ENCODE measurements at places on chromosomes 5 and 9. TPM values are rescaled to one million over a fixed set of nuclear protein-coding genes. Genes with fewer than 3 reads are reported as not detected.

DNA sequence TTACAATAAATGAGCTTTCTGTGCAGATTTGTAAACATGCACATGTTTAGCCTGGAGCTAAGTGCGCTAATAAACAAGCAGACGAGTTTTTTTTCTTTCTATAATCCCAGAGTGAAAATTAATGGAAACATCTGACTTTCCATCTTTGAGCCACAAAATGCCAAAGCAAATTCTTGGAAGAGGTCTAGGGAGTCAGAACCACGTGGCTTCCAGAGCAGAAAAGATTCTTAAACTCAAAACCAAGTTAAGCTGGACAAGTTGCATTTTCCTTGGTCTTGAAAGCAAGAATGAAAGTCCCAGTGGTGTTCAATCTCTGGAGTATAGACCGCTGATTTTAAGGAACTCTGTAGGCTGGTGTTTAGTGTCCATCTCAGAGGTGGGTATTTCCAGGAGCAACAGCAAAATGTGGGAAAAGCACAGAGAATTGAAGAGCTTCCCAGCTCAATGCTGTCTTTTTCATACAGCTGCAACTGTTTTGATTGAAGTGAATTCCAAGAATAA, 71.4 kb downstream of the MYO10 start:
- no peak overlapping the region for H3K4me3 ChIP-seq
- no peaks in the 10 kb centered on the region for H3K27me3 ChIP-seq

DNA sequence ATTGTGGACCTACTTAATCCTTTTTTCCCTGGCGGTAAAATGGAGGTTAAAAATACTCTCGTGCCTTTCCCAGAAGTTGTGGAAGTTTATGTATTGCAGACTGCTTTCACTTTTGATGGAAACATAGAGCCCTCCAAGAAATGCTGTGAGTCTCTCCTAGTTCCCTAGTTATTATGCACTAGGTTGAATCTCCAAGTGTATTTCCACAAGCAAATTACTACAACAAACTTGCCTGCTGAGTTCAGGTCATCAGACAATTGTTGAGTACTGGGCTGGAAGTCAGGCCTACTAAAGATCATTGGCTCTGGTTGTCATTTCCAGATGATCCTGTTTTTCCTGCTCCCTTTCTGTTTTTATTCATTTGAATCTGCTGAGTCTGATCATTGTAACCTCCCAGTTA, 104.1 kb downstream of the CD180 start:
- DNase-seq, result no peak
- no peaks in the 10 kb centered on the region for H3K27me3 ChIP-seq
- H3K4me1 ChIP-seq, result peaks cover 2% of the 10 kb centered on the region

DNA sequence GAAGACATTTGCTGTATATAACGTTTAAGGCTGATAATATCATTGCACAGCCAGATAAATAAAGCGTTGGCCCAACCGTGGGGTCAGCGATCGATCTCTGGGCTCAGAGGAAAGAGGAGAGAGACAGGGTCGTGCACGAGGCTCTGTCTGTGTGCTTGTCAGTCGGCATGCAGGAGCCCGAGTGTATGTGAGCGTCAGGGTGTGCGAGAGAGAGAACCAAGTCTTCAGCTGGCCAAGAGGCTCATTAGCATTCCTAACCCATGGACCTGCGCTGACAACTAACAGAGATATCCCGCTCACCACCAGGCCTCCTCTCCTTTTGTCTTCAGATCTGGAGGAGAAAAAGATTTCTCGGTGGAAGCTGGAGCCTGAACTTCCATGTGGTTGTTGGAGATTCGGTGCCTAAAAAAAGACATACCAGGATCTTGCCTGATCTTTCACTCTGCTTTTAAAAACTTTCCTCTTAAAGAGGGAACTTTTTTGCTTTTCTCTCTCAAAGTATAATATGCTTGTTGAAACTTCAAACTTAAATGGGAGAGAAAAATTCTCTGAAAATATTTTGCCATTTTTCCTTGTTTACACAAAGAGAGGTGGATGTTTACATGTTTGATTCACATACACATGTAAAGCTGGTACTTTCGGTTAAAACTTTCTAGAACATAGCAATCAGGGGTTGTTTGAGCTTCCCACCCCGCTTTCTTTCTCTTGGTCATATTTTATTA, 16.5 kb downstream of the NR2F1 start:
- DNase-seq, result peak; percentile 72
- no peaks in the 10 kb centered on the region for H3K4me1 ChIP-seq
- H3K27ac ChIP-seq, result no peak overlapping the region
- no peaks in the 10 kb centered on the region for H3K36me3 ChIP-seq

DNA sequence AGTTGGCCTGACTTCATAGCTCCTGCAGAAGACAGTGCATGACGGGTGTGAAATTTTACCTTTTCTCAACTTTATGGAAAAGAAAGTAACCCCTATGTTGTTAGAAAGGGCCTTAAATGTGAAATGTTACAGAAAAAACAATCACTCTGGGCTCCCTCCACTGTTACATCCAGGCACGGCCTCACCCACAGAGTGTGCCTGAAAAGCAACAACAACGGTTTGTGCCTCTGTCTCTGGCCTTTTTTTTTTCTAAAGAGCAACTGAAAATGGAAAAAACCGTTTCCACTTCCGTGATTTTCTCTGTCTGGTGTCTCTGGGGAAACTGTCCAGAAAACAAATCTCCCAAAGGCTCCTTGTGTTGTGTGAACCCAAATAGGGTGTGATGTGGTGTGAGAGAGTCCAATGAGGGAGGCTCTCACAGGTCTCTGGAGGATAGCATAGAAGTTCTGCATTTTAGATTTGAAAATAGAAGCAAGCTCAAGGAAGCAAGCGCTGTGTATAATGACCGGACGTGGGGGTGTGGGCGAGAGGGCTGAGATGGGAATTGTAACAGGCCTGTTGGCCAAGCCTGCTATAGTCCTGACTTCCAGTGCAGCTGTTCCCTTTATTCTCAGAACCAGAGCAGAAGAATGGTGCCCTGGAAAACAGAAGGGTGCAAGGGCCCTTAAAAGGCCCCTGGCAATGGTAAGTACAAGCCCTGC, 221.8 kb upstream of the TUT7 start:
- no peak overlapping the region for H3K4me3 ChIP-seq
- no peaks in the 10 kb centered on the region for H3K36me3 ChIP-seq
- H3K4me1 ChIP-seq, result no peaks in the 10 kb centered on the region
- no peaks in the 10 kb centered on the region for H3K27me3 ChIP-seq
- no peak overlapping the region for H3K27ac ChIP-seq

DNA sequence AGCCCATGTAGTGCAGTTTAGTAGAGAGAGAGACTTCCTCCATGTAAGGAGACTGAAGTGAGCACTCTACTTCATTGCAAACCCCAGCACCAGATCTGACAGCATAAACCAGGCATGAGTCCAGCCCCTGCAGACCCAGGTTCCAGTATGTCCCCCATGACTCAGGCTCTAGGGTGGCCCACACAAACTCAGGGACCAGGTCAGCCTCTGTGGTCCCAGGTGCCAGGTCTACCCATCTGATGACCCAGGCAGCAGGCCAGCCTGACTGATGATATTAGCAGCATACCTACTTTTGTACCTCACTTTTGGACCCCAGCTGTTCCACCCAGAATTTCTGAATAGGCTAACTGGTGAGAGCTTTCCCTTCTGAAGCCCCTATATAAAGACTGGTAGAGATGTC, 647.8 kb downstream of the ANXA1 start:
- H3K4me3 ChIP-seq, result no peak overlapping the region
- no peaks in the 10 kb centered on the region for H3K36me3 ChIP-seq
- DNase-seq, result no peak
- no peak overlapping the region for H3K27ac ChIP-seq
- no peaks in the 10 kb centered on the region for H3K27me3 ChIP-seq

Gene SMIM15
- 75.3 TPM for total RNA-seq

- no peaks in the 10 kb centered on the region for H3K36me3 ChIP-seq
- no peak overlapping the region for H3K4me3 ChIP-seq
- no peak for DNase-seq
- H3K27ac ChIP-seq, result no peak overlapping the region
- H3K4me1 ChIP-seq, result no peaks in the 10 kb centered on the region
Observed at GRCh38 chr5:110809006-110809405, 70.2 kb downstream of the SLC25A46 start.

DNA sequence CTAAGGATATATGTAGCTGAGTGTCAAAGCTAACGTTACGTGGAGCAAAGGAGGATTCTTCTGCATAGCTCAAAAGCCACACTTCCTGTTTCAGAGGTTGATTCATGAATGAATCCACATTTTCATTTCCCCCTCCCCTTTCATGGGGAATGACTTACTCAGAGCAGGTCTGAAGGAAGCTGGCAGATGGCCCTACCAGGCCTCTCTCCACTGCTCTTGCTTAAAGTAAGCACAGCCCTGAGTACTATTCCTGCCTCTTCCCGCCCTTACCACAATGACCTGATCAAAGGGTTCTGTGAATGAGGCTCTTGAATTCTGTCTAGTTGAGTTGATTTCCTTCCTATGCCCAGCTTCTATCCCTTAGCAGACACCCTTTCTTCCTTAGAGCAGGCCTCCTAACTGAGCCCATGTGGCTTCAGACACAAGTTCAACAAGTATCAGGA, 6.3 kb downstream of the IGIP start:
- no peak overlapping the region for H3K27ac ChIP-seq
- H3K4me1 ChIP-seq, result peaks cover 3% of the 10 kb centered on the region
- no peak for DNase-seq
- no peaks in the 10 kb centered on the region for H3K36me3 ChIP-seq

Gene SLC25A2
- not detected for total RNA-seq

Measured in H9 (cell line).